Activated CD4-positive, CD25-positive, alpha-beta regulatory T cell treated with anti-CD3 and anti-CD28 coated beads, Interleukin-2, amount 50 U/mL, for 24 hours (primary cell): ENCODE measurements at places on chromosomes 11 and 22.

DNA sequence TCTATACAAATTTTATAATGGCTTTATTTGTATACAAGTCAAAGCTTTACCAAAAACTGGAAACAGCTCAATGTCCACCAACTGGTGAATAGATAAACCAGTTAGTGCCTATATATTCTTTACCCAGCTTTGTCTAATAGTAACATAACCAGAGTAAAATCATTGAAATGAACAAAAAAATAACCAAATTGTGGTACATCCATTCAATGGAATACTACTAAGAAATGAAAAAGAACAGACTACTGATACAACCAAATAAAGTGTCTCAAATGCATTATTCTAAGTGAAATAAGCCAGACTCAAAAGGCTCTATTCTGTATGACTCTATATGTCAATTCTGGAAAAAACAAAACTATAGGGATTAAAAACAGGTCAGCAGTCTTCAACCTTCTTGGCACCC is 40.9 kb upstream of the LDLRAD3 start:
- ATAC-seq, result no peak

GRCh38 chr11:1317993-1318392 is 8.6 kb upstream of the TOLLIP start:
- no peak for ATAC-seq

DNA sequence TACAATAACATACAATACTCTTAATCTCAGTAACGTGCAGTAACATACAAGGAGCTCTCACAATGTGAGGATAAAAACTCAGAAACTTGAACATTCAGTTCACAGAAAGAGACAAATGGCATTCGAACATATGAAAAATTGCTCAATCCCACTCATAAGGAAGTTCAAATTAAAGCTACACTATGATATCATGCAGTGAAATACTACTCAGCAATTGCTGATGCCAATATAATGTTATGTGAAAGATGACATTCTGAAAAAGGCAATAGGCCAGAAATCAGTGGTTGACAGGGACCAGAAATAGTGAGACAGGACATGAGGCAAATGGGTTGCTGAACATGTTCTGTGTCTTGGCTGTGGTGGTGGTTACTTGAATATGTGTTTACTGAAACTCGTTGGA is 33.7 kb upstream of the PITPNB start:
- ATAC-seq, result no peak

DNA sequence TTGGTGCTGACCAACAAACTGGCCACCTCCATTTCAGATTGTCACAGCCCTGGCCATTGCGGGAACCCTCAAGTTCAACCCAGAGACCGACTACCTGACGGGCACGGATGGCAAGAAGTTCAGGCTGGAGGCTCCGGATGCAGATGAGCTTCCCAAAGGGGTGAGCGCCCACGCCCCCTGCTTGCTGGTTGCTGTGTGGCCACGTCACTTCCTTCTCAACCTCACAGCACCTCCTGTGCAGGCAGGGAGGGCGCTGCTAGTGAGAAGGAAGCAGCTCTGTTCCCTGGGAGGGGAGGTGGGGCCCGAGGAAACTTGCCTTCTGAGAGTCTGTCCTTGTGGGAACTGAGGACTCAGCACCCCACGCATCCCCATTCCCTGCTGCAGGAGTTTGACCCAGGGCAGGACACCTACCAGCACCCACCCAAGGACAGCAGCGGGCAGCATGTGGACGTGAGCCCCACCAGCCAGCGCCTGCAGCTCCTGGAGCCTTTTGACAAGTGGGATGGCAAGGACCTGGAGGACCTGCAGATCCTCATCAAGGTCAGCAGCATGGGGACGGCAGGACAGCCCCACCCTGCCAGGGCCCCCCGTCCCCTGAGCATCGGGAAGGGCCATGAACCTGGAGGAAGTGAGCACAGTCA is 19.3 kb downstream of the POLR3H start:
- peak; percentile 67 for ATAC-seq

DNA sequence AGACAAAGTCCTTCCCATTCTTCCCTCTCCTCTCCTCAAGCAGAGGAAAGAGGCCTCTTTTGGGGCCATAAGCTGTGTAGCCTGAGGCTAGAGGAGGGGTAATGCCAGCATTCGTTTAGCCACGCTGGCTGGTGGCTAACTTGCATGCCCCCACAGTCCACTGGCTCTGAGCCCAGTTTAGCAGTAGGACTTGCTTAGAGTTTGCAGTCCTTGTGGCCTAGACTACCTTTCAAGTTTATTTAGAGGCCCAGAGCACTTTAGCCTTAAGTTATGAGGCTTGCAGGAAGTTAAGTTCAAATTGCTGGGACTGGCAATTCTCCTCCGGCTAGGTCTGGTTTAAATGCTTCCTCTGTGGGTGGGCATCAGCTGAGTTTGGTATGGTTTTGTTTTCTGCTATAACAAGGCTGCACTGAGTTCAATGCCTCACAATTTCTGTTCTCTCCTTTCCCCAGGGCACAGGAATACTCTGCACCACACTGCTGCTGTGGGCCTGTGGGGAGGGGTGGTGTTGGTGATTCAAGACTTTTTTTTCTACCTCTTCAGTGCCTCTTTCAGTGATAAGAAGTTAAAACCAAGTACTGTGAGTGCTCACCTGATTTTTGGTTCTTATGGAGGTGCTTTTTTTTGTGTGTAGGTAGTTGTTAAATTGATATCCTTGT is 281.0 kb upstream of the C11orf87 start:
- no peak for ATAC-seq

DNA sequence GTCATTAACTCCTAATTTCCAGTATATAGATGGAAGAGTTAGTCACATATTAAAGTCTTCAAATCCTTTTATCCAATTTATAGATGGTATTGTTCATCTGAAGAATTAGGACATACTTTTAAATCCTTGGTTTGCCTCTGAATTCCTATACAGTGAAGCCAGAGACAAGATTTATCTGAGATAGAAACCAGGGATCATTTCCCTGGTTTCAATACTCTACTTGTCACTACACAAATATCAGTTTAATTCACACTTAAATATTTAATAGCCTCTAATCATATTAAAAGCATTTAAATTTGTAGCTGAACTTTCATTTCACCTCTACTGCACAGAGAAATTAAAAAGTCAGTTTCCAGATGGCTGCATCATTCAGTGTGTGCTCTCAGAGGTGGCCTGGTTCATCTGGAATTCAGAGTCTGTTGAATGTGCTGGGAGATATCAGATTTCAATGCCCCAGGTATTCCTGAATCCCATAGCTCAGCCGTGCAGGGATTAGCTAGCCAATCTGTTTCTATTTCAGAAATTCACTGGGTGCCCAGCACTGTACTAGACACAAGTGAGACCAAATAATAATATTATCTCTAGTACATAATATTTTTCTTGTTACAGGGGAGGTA is 344.3 kb downstream of the AASDHPPT start:
- no peak for ATAC-seq

GRCh38 chr11:15117751-15118150 is 3.0 kb downstream of the INSC start:
- no peak for ATAC-seq

DNA sequence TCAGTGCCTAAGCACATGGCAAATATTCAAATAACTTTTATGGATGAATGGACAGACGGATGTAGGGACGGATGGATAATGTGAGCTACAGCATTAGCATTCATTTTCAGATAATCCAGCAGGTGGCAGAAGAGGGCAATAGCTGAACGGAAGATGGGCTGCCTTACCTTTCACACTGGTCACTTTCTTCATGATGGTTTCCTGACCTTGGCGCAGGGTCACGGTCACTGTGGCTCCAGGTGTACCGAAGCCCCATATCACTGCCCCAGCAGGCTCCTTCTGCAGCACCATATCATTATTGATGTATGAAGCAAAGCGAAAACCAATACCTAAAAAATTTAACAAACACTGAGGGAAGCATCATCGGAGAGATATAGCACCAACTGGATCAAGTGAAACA is 4.3 kb downstream of the SIAE start:
- ATAC-seq, result no peak

DNA sequence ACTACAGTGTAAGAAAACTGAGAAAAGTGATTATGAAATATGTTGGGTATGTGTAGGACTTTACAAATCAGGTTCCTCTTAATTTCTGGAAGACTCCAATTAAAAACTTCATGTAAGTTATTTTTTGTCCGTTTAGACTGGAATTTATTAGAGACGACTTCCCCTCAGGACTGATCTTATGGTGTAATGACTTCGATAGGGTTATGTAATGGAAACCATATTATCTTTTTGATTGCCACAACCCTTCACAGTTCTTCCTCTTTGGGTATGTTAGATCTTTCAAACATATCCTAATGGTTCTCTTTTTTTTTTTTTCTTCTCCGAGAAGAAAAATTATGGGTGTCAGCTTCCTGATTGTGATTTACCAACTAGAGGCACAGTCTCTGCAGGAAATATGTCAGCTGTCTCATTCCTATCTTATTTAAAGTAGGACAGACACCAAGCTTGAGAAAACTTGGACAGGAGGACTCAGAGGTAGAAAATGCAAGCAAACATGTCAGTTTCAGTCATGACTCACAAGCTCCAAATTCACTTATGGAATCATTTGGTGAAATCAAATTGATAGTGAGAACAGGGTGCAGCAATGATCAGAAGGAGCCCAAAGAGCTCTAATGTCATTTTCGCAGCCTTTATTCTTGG is 11.1 kb upstream of the LDLRAD3 start:
- no peak for ATAC-seq

- no peak for ATAC-seq
These were observed 5.3 kb upstream of the LRRC10B start for GRCh38 chr11:61503135-61503770.

DNA sequence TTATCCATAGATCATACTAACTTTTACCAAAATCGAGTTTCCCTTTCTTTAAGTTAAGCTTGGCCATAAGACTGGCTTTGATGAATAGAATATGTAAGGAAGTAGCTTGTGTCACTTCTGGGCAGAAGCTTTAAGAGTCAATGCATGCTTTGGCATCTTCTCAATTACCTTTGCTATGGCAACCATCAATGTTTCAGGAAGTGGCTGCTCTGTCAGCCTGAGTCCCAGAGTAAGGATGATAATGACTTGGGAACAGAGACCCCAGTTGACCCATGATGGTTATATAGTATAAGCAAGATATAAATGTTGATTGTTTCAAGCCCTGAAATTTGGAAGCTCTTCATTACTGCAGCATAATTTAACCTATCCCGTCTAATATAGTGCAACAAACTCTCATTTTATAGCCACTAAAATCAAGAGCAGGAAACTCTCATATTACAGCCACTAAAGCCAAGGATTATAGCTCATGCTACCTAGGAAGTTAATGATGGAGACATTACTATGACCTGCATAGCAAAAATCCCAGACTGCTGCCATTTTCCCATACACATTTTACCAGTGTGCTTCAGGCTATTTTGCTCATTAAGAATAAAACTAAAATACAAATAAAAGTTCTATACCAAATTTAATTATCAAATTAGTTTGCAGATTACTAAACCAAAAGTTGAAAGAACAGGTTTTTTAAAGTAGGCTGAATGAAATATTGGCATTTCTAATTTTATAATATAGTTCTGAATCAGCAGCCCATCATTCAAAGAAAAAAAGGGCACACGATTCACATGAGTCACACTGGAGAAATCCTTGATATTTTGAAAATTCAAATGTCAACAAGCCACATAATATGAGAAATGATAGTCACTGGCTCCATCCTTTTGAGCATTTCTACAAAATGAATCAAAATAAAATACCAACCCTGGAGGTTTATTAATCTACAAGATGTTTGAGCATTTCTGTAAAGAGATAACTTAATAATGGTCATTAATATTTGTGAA is 23.8 kb downstream of the FSHB start:
- ATAC-seq, result no peak

DNA sequence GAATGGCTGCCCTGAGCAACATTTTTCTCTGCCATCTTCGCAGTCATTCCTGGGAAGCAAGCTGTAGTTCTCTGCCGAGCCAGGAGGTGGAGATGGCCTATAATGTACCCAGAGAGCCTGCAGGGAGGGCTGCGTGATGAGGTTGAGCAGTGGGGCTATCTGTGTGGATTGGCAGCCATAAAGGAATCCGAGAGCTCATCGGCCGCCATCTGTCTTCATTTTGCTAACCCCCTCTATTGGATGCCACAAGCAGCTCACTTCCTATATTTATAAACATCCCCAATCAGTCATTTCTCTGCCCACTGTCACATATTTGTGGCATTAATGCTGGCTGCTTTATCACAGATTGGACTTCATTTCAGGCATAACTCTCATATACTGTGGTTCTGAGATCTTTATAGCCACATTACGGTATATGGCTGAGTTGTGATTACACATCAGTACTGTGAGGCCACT is 209.5 kb downstream of the NTM start:
- no peak for ATAC-seq

- no peak for ATAC-seq
These were observed 125.2 kb upstream of the SYT13 start for GRCh38 chr11:45411228-45411946.

GRCh38 chr11:118917481-118918127 is 8.1 kb downstream of the BCL9L start:
- ATAC-seq, result peak; percentile 50

DNA sequence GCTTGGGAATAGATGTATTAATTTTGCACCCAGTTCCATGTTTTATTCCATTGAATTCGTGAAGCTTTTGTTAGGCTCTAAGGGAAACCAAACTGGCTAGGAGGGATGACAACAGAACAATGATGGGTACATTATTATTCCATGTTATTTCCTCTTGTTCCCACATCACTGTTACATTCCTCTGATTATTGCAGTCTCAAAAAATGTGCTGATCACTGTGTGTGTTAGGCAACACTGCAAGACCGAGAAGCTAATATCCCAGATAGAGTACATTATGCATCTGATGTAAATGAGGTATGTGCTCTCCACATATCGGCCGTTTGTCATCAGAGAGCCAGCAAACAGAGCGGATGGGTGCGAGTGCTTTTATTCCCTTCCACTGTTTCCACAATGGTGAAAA is 327.9 kb downstream of the SOX6 start:
- no peak for ATAC-seq

DNA sequence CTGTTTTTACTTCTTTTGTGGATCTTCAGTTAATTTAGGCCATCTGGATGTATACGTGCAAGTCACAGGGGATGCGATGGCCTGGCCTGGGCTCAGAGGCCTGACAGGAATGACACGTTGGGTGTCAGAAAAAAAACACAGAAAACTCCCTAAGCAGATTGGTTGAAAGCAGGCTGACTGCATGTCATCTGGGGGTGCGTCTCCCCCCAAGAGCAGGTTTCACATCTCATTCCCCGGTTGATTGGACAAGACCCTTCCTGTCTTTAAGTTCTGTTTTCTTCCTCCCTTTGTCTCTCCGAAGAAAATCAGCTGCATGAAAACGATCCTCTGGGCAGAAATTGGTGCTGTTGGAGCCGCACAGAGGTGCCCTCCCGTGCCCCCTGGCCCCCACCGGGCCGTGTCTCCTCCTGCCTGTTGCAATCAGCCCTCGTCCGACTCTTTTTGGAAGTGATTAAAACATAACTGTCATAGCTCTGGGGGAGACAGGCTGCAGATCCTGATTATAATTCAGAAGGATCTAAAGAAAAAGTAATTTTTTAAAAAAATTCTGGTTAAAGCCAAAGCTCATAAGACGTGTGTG is 71.8 kb upstream of the PARVG start:
- no peak for ATAC-seq

GRCh38 chr11:129457321-129457720 is 81.7 kb downstream of the BARX2 start:
- ATAC-seq, result no peak
